ENCODE measurements at places on chromosomes 16 and 17.

DNA sequence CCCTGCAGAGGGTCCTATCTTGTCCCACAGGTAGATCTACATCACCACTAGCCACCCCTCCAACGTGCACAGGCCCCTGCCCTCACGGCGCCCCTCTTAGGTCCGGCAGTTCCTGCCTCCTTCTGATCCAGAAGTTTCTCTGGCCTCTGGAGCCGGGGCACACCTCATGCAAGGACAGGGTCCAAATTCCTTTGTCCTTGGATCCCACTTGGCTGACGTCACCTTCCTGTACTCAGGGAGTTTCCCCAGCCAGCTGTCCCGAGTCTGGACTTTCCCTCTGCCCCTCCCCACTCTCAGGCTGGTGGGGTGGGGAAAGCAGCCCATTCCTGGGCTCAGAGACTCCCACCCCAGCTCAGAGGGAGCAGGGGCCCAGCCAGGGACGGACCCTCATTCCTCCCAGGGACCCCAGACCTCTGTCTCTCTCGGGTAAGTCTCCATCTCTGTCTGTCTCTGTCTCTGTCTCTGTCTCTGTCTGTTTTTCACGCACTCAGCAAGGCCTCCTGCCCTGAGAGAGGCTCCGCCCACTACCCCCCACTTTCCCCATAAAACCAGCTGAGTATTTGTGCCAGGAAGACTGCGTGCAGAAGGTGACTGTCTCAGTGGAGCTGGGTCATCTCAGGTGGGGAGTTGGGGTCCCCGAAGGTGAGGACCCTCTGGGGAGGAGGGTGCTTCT, at the start of gene IL32:
IL32 (plus strand) TSS at position 572 of the 673 bp plus-strand sequence. CDS start 172 bp downstream, outside the sequence.
- peak; percentile 36 for DNase-seq

DNA sequence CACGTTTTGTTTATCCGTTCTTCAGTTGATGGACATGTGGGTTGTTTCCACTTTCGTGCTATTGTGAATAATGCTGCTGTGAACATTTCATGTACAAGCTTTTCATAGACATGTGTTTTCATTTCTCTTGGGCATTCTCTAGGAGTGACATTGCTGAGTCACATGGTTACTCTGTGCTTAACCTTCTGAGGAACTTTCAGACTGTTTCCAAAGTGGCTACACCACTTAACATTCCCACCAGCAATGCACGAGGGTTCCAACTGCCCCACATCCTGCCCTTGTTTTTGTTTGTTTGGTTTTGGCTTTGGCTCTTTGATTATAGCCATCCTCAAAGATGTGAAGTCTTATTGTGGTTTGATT, 14.2 kb upstream of the PEMT start:
- DNase-seq: no peak

- no peak for DNase-seq
These were observed 410.4 kb upstream of the MON1B start for GRCh38 chr16:76780556-76780955.

DNA sequence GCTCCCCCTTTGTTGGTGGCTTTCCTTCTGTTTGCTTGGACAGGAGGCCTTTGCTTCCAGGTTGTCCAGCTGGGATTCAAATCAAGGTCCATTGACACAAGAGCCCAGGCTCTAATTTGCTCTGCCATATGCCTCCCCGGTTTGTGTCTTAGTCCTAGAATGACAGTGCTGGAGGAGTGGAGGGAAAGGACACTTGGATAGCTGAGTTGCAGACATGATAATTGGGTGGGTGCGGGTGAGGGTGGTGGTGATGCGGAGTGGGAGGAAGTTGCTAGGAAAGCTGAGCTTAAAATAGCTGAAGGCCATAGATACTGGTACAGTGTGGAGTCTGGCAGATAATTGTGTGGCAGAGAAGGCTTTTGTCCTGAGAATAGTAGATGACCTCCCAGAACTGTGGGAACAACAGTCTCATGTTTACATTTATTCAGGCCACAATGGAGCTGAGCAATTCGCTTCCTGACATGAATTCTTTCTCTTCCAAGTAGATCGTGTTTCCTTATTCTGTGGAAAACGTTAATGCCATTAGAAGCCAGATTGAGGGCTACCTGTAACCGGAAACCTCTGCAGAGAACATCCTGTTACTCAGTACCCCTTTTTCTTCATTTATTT, 23.8 kb downstream of the SEC14L1 start:
- no peak for DNase-seq

DNA sequence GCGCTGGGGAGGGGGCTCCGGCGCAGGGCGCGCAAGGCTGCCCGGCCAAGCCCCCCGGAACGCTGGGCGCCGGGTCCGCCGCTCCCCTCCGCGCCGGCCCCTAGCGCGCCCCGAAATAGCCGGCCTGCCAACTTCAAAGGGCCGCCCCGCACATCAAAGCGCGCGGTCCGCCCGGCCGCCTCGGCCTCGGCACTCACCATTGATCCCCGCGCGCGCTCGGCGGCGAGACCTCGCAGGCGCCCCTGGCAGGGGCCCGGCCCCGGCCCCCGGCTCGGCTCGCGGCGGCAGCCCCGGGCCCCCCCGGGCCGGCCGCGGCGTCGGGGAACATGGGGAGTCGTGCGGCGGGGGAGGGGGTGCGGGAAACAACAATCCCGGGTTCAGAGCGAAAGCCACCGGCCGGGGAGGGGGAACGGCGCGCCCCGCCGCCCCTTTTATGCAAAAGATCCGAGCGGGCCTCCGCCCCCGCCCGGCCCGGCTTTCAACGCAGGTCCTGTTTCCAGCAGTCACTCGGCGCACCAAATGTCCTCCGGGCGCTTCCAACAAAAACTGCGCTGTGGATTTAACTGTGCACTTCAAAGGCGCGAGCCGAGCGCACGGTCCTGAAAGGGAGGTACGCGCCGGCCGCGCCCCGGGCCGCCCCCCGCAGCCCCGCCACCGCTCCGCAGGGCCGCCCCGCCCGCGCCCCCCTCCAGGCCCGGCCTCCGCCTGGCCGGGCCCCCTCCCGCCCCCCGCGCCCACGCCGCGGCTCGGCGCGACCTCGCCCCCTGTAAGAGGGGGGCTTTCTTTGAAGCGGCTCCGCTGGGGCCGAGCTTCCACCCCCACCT, 608 bp downstream of the AXIN2 start:
- DNase-seq: no peak

DNA sequence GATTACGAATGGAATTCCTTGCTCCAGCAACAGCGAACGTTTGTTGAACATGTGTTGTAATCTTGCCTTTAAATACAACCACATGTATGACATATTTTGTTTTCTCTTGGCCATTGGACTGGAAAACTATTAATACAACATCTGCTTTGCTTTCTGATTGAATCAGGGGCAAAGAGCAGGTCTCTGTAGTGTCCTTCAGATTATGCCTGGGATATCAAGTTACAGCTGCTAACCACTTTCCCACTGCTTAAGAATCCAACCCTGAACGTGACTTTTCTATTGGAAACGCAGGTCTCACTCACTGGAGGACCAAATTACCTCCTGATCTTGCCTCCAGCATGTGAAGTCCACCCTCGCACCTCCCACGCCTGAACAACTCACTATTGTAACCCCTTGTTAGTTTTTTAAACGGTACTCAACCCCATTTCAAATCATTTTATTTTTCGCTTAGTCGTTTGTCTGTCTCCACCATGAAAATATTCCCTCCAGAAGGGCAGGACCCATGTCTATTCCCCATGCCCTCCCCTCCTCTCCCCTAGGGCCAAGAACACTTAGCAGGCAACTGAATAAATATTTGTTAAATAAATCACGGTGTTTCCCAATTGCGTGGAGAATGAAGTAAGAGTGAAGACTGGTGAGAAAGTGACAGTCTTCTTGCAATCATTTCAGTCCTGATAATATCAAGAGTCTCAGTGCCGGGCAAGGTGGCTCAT, 57.4 kb upstream of the MRTFB start:
- DNase-seq: peak; percentile 67

DNA sequence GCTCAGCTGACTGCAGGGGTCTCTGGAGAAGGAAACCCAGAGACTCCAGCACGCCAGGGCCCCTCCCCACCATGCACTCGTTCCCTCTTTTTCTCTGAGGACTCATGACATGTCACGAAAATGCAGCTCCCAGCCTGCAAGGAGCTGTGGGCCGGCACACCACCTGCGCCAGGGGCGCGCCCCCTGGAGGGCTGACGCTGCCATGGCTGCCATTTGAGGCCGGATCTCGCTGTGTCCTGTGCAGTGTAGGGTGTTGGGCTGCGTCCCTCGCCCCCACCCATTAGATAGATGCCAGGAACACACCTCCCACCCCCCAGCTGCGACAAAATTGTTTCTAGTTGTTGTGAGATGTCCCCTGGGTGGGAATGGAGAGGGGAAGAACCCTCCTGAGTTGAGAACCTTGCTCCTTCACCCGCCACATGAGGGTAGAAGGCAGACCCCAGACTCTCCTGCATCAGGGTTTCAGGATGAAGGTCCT, 8.2 kb downstream of the SYNGR2 start:
- DNase-seq: no peak

- no peak for DNase-seq
These were observed 22.3 kb upstream of the HSBP1 start for GRCh38 chr16:83785455-83785854.

- DNase-seq: no peak
These were observed 94.7 kb upstream of the SIAH1 start for GRCh38 chr16:48479955-48480354.

DNA sequence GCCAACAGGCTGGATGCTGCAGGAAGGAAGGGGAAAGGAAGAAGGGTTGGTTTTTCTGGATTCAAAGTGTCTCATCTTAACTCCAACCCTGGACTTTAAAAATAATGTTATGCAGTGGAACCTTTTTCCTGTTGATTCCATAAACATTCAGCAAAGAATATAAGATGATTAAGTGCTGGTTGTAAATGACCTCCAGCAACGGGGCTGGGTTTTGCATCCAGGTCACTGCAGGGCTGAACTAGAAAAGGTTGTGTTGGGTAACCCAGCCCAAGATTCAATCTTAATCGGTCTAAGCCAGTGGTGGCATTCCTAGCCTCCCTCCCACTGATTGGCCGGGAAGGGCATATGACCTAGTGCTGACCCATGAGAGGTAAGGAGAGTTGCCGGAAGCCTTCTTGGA, 34.2 kb upstream of the PLCG2 start:
- no peak for DNase-seq

DNA sequence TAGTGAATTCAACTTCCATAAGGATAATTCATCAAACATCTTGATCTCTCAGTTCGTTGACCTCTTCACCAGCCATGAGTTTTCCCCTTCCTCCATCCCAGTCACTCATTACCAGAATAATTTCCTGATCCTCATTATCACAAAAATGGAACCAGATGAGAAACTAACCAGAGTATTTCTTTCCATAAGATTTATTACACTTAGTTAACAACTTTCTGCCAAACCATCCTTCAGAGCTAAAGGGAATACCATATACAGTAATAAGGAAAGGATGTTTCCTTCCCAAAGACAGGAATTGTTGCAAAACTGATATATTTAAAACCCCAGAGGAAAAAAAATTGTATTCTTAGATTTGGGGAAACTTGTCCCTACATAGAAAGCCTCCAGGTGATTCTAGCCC, 8.6 kb downstream of the KRTAP29-1 start:
- no peak for DNase-seq

GRCh38 chr17:47653442-47653841, 3.7 kb downstream of the KPNB1 start:
- DNase-seq: no peak

DNA sequence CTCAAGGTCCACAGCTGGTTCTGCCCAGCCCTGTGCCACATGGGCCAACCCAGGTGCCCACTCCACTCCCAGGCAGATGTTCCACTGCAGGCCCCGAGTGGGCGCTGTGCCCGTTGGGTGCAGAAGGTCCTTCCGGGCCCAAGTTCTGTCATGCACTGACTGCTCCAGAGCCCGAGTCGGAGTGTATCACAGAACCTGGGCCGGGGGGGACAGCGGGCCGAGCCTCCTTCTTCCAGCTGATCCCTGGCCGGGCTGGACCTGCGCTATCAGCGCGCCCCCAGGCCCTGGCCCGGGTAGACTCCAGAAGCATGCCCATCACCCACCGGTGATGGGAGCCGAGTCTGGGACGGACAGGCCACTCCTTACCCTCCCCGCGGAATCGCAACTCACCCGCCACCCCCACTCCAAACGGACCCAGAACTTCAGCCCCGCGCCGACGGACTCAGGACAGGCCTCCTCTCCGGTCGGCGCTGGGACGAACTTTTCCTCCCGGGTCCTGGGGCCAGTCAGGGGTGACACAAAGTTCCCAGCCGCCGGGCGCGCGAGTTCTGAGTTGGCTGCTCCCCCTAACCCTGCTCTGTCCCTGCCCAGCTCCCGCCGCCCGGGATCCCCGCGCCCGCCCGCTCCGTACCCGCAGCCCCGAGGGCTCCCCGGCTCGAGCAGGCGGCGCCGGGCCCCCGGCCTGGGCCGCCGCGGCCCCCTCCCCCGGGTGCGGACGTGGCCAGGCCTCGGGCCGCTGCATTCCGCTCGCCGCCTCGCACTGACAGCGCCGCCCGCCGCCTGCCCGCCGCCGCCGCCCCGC, at the start of gene COPZ2:
COPZ2 (minus strand) TSS at position 762 of the 802 bp plus-strand sequence; CDS start at position 742, 20 bp downstream.
- no peak for DNase-seq

- DNase-seq: no peak
These were observed 38.6 kb upstream of the TOB1 start for GRCh38 chr17:50904518-50905459.

GRCh38 chr17:40318830-40319391, 9.9 kb downstream of the RARA start:
- no peak for DNase-seq

GRCh38 chr17:80221351-80222105, 1.3 kb downstream of the SLC26A11 start:
- no peak for DNase-seq

DNA sequence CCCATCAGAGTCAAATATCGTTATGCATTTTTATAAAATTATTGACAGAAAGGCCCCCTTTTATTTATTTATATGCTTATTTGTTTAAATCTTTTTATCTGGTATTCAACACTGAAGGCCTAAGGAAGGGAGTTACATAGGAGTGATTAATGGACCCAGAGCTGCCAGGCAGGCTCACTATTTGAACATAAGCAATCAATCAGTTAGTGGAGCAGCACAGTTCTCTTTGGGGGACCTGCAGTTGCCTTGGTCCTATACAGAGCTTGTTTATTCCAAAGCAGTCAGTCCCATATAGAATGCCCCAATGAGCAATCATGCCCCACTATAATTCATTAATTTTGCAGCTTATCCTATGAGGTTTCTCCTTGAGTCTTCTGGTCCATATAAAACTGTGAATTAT, 389.4 kb upstream of the GOT2 start:
- no peak for DNase-seq

- no peak for DNase-seq
These were observed 19.9 kb upstream of the ZNF750 start for GRCh38 chr17:82859431-82860403.

DNA sequence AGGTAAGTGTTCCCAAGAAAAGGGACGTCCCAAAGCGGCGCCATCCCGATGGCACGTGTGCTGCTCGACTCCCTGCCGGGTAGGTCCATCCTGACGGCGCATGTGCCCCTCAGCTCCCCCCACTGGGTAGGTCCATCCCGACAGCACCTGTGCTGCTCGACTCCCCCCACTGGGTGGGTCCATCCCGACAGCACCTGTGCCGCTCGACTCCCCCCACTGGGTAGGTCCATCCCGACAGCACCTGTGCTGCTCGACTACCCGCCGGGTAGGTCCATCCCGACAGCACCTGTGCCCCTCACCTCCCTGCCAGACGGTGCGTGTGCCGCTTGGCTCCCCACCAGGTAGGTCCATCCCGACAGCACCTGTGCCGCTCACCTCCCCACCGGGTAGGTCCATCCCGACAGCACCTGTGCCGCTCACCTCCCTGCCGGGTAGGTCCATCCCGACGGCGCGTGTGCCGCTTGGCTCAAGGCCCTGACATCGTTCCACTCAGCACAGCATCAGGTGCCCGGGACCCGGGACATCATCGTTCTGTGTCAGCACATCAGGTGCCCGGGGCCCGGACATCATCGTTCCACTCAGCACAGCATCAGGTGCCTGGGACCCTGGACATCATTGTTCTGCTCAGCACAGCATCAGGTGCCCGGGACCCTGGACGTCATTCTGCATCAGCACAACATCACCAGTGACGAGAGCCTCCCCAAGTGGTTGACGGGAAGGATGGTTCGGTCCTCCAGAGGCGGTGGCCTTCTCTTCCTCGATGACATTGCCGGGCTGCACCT, 5.7 kb upstream of the FN3K start:
- DNase-seq: no peak
